ENCODE measurements at places on chromosomes 3 and 15.

DNA sequence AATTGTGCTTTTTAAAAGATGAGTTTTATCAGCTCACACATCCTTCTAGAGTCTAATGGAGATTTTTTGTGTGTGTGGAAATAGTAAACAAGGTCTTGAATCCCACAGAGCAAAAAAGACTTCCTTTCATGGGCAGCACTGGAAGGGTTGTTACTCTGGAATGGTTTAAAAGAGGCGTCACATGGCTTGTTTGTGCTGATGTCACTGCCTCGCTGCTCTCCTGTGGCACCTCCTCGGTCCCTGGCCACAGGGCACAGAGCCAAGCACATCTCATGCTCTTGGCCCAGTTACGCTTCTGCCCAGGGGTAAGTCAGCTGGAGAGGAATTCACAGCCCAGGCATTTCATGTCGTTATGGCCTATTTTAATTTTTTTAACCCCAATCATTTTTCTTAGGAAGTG lies 53.2 kb downstream of the PGPEP1L start:
- no peak for DNase-seq

DNA sequence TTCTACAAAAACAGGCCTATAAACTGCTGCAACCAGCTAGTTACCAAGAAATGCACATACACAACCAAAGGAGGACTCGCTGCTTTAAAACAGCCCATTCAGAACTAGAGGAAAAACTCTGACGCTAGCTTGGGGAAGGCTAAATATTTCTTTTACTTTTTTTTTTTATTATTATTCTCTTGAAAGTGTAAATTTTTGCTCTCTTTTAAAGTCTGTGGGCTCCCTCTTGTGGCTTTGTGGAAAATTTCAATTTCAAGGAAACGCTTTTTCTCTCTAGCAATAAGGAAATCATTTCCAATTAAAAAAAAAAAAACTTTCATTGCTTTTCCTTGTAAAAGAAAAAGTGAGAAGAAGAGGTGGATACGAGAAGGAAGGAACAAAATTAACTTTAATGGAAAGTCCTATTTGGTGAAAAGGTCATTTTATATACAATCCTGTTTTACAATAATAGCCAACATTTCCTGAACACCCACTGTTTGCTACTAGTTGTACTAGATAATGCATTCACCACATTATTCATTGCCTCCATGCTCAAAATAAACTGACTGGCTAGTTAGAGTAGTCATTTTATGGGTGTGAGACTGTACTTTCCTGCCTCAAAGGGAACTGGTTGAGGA lies 51.2 kb upstream of the SAMMSON start:
- peak; percentile 47 for DNase-seq

DNA sequence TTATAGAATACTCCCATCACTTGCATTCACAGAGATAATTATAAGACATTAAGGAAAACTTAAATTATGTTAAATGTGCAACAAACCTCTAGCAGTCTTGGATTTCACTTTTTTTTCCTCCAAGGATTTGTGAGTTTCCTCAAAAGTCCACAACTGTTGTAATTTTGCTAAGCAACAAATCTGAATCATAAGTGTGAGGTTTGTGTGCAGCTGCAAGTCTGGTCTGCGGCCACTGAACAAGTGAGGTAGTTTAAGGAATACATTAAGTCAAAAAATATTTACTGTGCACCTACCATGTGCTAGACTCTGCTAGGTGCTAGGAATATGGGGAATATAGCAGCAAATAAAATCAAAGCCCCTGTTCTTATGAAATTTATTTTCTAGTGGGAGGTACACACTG lies 70.2 kb downstream of the LRRC28 start:
- DNase-seq = no peak

DNA sequence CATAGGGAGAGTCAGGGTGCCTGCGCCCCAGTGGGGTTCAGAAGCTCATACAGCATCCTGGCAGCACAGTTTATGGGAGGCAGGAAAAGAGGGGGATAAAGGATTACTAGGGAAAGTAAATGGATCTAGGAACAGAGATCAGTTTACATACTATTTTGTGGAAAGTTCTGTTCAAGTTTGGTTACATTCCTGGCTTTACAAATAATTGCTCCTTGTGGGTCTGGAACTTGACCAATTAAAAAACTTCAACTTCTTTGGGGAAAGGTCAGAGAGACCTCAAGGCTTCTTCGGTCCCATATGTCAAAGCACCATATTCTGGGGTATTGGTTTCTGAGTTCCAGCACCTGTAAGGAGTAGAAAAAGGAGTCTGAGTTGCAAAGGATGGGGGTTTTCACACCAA lies 64.1 kb downstream of the ZDHHC19 start:
- no peak for DNase-seq

DNA sequence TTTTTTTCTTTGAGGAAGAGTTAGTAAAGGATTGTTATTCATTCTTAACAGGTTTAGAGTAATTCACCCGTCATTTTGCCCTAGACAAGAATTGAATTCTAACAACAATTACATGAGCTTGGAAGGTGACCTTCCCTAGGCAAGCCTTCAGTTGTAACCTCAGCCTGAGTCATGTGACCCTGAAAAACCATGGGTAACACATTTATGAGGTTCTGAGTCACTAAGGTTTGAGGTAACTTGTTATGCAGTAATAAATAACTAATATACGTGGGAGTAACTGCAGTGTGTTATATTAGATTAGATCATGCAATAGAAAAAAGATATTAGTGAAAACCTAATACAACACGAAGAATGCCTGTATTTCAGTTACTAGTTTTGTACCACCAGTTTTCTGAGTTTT lies 237.6 kb upstream of the NDN start:
- no peak for DNase-seq

- DNase-seq = no peak
Observed at GRCh38 chr3:15007681-15008141, 57.4 kb downstream of the MRPS25 start.

GRCh38 chr15:61116825-61117224 lies 112.3 kb downstream of the RORA start:
- no peak for DNase-seq

- no peak for DNase-seq
Observed at GRCh38 chr3:194450341-194450740, 36.5 kb downstream of the ATP13A3 start.

GRCh38 chr3:130894130-130894985 lies 474 bp downstream of the ATP2C1 start:
- peak; percentile 16 for DNase-seq

DNA sequence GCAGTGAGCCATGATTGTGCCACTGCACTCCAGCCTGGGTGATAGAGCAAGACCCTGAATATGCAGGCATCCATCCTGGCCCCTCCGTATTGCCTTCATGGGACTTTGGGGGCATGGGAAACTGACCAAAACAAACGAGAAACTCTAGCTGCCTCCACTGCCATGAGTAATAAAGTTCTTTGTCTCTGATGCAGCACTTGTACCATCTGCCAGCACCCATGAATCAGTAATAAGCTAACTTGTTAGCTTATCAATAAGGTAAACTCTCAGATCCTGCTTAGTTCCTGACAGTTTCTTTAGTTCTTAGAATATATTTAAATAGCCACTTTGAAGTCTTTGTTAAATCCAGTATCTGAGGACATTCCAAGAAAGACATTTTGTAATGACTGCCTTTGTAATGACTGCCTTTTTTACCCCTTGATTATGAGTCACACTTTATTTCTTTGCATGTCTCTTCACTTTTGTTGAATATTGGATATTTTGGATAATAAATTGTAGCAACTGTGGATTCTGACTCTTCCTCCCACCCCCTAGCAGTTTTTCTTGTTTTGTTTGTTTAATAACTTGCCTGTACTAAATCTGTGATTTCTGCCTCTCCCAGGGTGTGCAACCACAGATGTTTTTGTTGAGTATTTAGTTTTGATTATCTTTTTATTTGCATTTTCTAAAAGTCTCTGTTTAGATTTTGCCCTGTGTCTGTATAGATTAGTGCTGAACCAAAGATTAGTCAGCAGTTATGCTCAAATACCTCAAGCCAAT lies 136.9 kb downstream of the HCN4 start:
- no peak for DNase-seq

GRCh38 chr15:40338041-40338657 lies 2.6 kb downstream of the CCDC9B start:
- peak; percentile 41 for DNase-seq

GRCh38 chr15:75109736-75110130 lies 86.3 kb downstream of the PPCDC start:
- no peak for DNase-seq

- peak; percentile 16 for DNase-seq
Observed at GRCh38 chr3:116614795-116615362, 94.7 kb upstream of the TUSC7 start.

DNA sequence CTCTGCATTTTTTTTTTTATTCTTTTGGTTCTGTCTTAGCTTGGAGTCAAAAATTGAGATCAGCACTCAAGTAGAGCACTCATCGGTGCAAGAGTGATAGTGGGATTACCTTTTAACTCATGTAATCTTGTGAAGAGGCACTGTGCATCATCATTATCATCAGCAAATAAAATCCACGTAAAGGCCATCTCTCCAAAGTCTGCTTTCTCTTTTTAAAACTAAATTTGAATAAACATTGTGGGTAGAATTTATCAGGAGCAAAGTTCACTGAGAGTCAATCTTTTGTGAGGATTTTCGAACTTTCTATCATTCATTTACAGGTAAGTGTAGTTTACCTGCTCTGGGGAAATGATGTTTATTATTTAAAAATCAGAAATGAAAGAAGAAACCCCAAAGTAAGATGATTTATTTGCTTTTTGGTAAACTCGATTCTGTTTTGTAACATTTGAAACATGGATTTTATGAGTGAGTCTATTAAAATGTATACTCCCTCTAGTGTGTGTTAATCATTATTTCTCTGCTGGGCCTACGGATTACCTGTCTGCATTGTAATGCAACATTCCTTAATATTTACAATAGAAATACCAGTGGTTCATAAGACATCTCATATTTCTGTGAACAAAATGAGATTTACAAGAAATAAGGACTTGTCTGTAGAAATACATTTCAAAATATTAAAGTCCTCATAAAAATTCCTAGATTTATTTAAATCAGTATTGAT lies 327.7 kb upstream of the NAALADL2 start:
- no peak for DNase-seq

- DNase-seq = no peak
Observed at GRCh38 chr15:70266412-70267121, 168.8 kb upstream of the TLE3 start.

DNA sequence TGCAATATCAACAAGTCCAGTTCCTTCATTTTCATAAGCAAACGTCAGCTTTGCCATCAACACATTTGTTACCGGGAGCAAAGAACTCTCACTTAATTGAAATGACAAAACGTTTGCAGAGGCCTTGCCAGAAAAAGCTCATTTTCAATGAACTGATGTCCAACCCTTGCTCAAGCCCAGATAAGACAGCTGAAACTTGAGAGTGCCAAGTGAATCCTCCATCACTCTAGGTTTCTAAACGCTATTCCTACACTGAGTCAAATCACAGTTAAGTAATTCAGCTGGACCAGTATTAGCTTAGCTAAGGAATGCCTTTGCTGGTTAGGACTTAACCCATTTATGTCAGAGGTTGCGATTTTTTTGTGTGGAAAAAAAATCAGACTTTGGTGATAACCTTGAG lies 11.5 kb downstream of the CHSY1 start:
- no peak for DNase-seq
